Activated T-cell treated with anti-CD3 and anti-CD28 coated beads for 24 hours (primary cell): ENCODE measurements at places on chromosomes 13 and 19.

DNA sequence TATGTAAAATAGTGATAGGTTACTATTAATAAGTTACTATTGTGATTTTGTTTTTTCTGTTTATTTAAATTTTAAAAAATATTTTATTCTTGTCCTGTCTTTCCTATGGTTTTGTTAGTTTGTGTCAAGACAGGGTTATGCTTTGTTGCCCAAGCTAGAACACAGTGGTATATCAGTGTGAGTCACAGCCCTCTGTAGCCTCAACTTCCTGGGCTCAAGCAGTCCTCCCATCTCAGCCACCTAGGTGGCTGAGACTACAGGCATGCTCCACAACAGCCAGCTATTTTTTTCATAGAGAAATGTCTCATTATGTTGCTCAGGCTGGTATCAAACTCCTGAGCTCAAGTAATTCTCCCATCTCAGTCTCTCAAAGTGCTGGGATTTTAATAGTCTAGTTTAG, 99.5 kb downstream of the ZNF675 start:
- DNase-seq, result no peak

- peak; percentile 35 for DNase-seq
Observed at GRCh38 chr13:50224534-50224933, 209.3 kb downstream of the KCNRG start.

DNA sequence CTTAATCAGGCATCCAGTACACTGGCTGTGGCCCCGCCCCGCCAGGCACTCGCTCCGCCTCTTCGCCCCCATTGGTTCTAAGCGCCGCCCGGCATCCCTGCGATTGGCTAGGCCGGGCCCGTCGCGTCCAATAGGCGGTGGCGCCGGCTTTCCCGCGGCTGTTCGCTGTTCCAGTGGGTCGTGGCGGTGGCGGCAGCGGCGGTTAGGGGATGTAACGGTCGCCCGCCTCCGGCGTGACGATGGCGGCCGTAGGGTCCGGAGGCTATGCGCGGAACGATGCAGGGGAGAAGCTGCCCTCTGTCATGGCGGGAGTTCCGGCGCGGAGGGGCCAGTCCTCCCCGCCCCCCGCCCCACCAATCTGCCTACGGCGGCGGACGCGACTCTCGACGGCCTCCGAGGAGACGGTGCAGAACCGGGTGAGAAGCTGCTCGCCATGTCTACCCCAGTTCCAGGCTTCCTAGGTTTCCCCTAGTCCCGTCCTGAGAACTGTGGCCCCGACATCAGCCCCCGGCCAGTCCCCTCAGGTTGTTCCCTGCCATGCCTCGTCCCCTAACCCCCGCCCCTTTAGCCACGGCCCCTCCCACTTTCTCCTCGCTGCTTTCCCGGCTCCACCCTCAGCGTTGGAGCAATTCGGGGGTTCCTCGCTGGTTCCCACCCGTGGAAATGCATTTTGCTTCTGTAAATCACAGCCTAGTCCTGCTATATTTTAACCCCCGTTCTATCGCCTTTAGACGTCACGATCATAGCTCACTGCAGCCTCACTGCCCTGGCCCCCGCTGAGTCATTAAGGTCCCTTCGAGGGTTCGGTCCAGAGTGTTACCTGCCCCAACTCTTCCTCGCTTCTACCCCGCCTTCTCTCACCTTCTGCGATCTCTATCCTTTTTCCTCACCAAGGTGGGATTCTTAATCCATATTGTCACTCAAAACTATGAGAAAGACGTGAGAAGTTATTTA, at the start of gene WDR62:
Gene WDR62 (plus strand): TSS at position 165 of the 954 bp plus-strand sequence. CDS start 75 bp downstream, at position 240.
- peak; percentile 91 for DNase-seq

DNA sequence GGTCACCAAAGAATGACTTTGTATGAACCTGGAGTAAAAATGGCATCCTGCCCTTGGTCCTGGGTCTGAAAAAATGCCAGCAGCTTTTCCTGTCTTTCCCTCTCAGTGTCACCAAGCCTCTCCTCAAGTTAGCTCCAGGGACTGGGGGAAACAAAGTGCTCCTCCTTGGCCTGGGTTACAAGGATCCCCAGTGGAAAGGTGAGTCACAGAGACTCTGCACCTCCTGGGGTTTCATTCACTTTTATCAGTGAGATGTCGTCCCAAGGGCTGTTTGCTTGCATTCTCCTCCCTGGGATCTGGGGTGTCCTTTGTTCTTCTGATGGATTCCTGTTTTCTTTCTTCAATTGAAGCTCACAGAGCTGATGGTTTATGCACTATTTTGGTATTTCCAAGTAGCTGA, 93.2 kb upstream of the CSNK1A1L start:
- DNase-seq, result no peak

- no peak for DNase-seq
Observed at GRCh38 chr13:79915114-79915811, 425.7 kb downstream of the SPRY2 start.

DNA sequence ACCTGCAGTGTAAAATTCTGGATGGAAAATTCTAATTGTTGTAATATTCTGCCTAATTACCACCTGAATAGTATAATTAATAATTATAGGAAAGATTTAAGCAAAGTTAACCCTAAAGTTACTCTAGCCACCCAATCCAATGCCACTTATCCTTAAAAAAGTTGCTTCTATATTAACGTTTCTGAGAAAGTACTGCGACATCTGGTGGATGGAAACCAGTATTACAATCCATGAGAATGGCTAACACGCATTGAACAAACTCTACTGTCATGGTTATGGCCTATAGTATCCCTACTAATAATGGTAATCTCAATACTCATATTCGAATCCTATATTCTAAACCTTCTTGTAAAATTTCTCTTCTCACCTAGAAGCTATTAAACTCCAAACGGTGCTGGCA, 1551.8 kb downstream of the SLITRK1 start:
- DNase-seq, result no peak

DNA sequence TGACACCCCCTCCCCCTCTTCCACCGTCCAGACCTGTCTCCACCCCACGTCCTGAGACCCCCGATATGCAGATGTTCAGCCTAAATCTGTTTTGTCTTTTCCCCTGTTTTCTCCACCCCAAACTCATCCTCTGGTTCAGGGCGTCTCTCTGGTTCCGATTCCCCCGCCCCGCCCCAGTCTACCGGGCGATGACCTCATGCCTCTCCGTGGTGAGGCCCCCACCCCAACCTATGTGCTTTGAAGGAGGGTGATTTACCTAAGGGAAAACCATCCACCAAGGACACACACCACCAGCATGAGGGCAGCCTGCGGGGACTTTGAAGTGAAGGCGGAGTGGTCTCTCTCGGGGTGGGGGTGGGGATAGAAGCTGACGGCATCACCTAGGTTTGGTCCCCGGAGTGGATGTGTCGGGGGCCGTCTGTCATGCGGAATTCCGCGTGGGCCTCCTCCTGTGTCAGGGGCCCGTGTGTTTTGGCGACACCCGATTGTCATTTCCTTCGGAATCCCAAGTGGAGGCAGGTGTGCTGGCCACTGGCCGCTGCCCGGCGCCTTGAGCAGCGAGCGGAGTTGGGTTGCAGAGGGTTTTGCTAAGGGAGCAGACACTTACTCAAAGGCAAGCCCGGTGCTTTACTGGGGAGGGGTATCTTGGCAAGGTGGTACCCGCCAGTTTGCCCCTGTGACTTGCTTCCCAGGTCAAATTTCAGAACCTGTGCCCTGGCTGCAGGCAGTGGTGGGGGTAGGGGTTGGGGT, 1.4 kb downstream of the FZR1 start:
- no peak for DNase-seq

DNA sequence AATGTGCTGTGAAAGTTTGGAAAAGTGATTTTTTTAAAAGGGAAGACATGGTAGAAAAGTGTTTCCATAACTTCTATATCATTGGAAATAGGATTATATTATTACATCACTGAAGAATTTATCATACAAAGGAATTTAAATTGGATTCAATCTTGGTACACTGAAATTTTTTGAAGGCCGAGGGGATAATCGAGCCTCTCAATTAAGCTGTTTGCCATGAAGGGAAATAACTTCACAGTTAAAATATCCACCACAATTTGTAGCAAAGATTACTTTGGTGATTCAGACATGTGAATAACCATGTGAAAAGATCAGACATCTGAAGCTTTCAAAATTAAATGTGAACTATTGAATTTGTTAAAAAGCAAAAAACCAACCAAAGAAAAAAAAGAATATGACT, 215.3 kb downstream of the KLF5 start:
- DNase-seq, result no peak

- no peak for DNase-seq
Observed at GRCh38 chr13:20132052-20132634, 28.7 kb downstream of the GJA3 start.

GRCh38 chr13:63643543-63643942, 2227.9 kb upstream of the PCDH20 start:
- DNase-seq, result no peak

DNA sequence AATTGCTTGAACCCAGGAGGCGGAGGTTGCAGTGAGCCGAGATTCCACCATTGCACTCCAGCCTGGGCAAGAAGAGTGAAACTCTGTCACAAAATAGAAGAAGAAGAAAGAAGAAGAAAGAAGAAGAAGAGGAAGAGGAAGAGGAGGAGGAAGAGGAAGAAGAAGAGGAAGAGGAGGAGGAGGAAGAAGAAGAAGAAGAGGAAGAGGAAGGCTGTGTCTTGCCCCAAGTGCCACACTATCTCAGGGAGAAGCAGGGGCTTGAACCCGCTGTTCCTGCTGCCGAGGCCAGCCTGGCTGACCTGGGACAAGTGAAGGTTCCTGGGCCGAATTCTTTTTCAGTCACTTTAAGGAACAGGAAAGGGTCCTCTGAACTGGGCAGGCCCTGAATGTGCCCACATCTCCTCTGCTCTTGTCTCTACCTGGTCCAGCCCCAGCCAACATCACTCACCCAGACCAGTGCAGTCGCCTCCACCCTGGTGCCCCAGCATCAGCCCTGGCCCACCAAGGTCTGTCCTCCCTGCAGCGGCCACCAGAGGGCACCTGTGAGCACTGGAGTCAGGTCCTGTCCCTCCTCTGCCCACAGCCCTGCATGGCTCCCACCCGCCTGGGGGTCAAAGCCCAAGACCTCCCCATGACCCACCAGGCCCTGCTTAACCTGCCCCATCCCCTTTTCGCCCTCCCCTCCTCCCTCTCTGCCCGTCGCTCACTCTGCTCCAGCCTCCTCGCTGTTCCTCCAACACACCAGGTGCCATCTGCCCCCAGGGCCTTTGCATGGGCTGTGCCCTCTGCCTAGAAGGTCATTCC, 20.0 kb downstream of the TICAM1 start:
- peak; percentile 82 for DNase-seq

DNA sequence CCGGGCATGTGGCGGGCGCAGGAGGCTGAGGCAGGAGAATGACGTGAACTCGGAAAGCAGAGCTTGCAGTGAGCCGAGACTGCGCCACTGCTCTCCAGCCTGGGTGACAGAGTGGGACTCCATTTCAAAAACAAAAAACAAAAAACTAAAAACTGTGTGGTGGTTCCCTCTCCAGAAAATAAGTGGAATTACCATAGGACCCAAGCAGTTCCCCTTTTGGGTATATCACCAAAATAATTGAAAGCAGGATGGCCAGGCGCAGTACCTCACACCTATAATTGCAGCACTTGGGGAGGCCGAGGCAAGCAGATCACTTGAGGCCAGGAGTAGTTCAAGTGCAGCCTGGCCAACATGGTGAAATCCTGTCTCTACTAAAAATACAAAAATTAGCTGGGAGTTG, 15.7 kb upstream of the LDLR start:
- DNase-seq, result no peak

DNA sequence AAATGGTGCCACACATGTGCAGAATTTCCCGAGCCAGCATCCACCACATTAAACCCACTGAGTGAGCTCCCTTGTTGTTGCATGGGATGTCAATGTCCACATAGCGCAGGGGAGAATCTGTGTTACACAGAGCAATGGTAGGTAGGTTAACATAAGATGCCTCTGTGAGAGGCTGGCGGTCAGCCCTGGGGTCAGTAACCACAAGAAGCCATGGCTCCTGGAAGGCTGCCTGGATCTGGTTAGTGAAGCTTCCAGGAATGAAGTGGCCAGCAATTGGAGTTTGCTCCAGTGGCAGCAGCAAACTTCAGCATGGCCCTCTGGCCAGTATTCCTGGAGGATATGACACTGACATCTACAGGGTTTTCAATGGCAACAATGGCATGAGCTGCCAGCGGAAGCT, 37.0 kb upstream of the PCDH9 start:
- DNase-seq, result no peak

- DNase-seq, result no peak
Observed at GRCh38 chr13:109990296-109990695, 203.9 kb upstream of the IRS2 start.

DNA sequence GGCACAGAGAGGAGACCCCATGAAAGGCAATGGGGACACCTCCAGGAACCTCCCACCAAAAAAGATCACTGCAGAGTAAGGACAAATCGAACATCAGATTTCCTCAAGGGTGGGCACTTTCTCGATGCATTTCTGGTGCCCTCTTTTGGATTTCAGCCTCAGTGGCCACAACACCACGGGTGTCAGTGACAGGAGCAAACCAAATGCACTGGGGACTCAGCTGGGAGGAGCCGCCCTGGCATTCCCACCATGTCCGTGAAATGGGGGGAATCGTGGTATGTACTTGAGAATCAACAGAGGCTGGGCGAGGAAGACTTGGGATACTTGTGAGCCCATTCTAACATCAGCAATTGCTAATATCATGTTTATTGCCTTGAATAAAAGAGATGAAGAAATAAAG, 16.3 kb downstream of the FAM187B start:
- no peak for DNase-seq

DNA sequence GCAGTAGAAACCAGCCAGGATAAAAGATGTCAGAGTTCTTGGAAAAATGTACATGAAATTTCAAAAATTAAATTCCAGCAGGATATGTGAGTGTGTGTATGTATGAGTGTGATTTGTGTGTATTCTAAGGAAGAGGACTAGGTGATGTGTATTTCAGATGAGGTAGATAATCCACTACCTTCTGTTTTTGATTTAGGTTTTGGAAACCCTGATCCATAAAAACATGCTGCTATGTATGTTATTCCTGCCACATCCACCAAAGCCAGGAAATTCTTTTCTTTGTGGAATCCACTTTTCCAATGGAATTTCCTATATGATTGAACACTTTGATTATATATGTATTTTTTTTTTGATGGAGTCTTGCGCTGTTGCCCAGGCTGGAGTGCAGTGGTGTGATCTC, 276.9 kb downstream of the UQCRFS1 start:
- no peak for DNase-seq

DNA sequence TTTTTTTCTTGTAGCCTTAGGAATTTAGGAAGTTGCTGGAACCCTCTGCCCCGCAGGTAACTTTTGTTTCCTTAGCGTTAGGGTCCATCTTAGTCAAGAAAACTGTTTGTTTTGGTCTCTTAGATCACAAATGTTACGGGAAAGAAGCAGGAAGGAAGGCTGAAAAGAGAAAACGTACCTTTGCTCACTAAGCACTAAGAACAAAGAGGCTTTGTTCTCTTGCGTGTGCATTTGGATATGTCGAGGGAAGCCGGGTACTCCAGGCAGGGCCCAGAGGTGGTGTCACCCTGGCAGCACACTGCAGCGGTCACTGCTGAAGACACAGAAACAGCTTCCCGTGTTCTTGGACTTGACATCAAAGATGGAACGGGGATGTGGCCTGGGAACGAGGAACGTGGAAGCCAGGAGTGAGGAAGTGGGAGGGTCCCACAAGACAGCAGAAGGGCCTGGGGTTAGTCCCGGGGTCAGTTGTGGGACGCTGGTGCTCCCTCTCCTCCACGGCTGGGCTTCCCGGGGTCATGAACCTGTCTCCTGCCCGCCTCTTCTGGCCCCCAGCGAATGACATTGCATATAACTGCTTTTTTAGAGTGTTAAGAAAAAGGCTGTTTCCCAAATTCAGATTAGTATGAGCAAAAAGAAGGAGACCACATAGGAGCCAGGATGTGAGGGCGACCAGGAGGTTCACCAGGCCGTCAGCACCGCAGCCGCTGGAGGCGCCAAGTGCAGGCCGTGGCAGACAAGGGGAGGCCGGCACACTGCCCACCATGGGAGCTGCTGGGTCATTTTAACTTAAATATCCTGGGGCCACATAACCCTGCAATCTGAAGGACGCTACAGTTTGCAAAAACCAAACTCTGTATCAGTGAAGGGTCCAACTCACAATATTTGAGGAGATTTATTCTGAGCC, 31.6 kb downstream of the ATP11A start:
- no peak for DNase-seq
